ENCODE measurements at places on chromosomes 5 and 9. TPM values are rescaled to one million over a fixed set of nuclear protein-coding genes. Genes with fewer than 3 reads are reported as not detected.

The ARL10 gene
- total RNA-seq = 12.5 TPM

The GBA2 gene
- total RNA-seq = 27.0 TPM

The PKD2L2 gene
- not detected for total RNA-seq

The PCDHB3 gene
- 0.77 TPM for total RNA-seq

The PHAX gene
- 71.1 TPM for total RNA-seq

The CATSPER3 gene
- 0.12 TPM for total RNA-seq

The DDX46 gene
- 20.1 TPM for total RNA-seq

All from uterine smooth muscle cell (primary cell).